ENCODE measurements at places on chromosomes 12 and 14.

- no peak for DNase-seq
Observed at GRCh38 chr12:41186026-41186425, 2.1 kb upstream of the PDZRN4 start.

DNA sequence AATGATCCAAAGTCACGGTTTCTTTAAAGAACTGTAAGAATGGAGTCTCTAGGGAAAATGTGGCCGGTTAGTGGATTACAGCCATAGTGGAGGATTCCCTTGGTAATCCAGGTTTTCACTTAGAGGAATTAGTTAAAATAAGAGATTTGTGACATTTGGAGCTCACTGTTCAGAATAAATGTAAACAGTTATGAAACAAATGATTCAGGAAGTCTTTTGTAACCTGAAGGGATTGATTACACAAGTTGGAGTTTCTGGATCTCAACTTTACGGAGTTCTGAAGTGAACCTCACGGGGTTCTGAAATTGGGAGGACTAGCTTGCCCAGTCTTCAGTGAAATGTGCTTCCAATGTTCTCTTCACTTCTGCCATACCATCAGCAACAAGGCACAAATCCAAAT is 234.4 kb upstream of the FKBP4 start:
- DNase-seq: no peak

DNA sequence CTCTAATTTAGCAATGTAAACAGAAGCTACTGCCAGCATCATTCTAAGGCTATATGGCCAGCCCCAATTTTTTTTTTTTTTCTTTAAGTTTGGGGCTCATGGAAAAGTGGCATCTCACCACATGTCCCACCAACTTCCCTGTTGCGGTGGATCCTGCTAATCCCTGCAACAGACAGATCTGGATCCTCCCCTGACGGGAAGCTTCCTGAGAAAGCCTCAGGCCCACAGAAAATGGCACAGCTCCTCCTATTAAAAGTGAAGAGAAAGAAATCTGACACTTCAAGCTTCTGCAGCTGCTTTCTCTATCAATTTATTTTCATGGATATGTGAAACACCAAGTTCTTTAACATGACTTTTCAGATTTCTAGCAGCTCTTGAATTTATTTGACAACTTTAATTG is 433.8 kb upstream of the DCN start:
- DNase-seq: no peak

DNA sequence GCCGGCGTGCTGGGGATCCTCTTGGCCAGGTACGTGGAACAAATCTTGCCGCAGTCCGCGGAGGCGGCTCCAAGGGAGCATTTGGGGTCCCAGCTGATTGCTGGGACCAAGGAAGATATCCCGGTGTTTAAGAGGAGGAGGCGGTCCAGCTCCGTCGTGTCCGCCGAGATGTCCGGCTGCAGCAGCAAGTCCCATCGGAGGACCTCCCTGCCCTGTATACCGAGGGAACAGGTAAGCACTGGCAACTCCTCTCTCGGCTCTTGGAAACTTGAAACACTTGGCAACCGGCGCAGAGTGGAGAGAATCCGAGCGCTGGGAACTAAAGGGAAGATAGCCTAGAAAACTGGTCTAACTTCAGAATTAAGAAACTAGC is 1.7 kb downstream of the PDE3A start:
- DNase-seq: no peak

DNA sequence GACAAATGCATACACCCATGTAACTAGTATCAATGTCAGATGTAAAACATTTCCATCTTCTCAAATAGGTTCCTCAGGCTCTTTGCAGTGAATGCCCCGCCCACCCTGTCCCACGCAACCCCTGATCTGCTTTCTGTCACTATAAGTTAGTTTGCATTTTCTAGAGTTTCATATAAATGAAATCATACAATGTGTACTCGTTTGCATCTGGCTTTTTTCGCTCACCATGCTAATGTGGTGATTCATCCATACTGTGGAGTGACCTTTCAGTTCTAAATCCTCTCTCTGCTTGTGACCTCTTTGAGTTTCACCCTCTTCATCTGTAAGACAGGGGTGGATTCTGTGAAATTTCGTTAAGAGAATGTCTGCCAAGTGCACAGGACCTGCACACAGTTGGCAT is 30.6 kb upstream of the MSI1 start:
- DNase-seq: no peak

DNA sequence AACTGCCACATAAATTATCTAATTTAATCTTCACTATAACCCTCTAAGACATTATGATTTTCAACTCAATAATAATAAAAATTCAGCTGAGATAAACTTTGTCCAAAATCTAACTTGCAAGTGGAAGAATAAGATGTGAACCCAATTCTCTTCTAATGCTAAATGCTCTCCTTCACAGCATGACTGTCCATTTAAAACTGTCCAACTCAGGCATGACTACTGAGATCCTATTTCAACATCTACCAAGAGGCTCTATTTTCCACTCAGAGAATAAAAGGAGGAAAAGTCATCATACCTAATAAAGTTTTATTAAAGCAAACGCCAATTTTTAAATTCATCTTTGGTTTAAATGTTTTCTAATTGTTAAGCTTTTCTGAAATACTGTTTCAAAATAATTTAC is 183.6 kb downstream of the MED13L start:
- DNase-seq: no peak

DNA sequence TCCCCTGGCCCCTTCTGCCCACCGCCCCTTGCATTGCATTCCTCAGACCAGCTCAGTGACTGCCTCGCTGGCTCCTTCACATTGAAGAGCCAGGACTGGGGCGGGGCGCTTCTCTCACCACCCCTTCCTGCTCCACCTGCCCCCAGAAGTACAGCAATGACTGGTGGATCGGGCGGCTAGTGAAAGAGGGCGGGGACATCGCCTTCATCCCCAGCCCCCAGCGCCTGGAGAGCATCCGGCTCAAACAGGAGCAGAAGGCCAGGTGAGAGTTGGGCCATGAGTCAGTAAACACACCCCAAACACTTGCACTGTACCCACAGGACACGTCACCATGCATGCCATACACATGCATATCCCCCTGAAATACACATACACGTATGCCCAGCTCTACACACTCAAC is 5.8 kb downstream of the CACNB3 start:
- no peak for DNase-seq

DNA sequence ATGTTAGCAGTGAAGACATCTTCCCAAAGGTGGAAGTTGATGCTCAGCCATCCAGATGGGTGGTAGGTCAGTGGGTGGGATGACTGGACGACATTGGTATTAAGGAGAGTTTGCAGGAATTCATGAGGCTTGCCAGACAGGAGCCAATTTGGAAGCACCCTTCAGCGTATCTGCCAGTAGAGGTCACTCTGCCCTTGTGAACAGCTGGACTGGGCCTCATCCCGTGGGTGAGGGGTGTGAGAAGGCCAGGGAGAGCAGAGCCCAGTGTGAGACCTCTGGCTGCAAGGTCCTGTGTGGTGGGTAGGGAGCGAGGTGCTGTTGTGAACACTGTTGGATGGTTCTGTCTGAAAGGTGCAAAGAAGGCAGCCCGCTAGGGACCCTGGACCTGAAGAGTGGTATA is 37.7 kb downstream of the SLC5A8 start:
- no peak for DNase-seq

DNA sequence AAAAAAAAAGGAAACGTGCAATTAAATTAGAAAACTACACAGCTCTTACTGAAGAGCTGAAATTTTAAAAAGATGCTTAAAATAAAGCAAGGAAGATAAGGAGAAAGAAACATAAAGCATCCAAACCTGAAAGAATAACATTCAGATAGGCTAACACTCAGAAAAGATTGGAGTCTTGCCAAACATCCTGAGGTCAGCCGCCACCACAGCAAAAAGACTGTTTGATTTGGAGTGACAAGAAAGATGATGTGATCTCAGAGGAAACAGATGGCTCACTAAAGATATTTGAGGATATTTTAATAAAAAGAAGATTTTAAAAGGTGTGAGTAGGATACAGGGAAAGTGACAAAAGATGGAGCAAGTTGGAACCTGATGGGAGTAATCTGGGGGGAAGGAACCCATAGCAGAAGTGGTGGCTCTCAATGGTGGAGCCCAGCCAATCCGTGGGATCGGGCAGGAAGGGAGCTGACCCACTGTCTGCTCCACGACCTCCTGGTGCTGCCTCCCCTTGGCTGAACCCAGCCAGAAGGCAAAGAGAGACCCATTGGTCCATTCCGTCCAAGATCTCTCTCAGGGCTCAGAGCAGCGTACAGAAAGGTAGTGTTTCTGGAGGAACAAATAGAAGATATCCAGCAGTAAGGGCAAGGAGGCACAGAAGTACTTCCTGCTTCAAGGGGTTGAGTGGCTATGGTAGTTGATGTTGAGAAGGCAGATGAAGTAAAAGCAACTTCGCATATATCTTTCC is 469.6 kb downstream of the RGS6 start:
- DNase-seq: no peak

- DNase-seq: no peak
Observed at GRCh38 chr12:75529316-75529715, 17.9 kb upstream of the KRR1 start.

DNA sequence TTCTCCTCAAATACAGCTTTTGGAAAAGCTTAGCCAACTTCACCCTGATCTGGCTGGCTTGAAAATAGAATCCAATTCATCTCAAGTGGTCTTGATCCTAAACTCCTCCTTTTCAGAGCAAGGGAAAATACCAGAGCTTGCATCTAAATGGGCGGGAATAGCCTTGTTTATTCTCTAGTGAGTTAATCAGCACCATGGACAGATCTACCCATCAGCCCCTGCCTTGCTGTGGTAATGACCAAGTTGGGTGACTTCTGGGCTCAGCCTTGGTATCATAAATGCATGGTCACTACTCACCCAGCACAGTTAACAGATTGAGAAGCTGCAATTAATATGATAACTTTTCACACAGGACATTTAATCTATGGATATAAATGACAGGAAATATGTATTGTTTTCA is 196.6 kb downstream of the GLT1D1 start:
- DNase-seq: no peak

DNA sequence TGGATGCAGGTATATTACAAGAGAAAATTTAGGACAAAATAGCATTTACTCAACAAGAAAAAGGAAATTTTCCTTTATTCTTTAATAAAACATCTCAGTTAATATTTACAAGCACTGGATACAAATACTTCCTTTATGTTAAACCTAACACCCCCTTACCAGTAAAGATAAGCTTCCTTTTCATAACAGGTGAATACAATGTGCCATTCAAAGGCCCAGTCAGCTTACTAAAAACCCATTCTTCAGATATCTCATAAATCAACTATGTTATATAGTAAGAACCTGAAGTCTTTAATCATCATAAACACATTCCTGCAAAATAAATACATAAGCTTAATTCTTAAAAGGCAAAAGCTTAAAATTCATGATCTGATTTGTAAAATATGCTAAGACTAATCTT is 52.6 kb downstream of the LRP6 start:
- DNase-seq: no peak

DNA sequence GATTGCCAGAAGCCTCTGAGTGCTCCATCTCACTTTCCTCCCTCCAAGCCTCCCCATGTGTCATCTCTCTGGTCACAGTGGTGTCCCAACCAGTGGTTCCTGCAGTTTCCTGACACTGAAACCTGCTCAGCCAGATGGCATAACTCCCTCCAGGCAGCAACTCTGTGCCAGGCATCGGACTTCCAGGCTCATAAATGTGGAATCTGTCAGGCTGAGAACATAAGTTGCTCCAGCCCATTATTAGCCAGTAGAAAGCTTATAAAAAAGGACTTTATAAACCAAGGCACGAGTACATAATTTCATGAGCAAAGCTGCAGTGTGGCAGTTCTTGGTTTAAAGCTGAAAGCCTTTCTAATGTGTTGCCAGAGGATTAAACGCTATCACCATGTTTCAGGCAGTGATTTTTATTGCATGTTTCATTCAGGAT is 194.3 kb downstream of the DACT1 start:
- DNase-seq: no peak

DNA sequence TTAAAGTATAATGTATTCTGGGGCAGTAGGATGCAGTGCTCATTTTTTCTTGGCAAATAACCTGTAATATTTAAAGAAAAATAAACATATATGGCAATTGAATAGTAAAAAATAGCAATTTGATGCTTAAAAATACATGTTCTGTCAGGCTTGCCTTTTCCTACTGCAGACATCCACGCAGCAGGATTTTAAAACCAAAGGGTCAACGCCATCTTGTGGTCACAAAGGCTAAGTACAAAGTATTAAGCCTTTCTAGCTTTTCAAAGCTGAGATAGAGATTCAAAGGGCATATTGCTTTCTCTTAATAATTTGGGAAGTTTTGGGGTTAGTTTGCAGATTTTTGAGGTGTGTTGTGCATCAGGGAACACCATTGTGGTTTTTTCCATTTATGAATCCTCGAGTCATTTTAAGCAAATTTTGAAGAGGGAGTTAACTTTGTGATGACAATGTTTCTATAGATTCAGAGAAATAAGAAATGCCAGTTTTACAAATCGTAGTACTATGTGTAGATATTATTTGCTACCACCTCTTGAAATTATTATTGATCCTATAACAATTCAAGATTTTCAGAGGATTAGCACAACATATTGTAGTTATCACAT is 4.7 kb upstream of the CCER1 start:
- no peak for DNase-seq

DNA sequence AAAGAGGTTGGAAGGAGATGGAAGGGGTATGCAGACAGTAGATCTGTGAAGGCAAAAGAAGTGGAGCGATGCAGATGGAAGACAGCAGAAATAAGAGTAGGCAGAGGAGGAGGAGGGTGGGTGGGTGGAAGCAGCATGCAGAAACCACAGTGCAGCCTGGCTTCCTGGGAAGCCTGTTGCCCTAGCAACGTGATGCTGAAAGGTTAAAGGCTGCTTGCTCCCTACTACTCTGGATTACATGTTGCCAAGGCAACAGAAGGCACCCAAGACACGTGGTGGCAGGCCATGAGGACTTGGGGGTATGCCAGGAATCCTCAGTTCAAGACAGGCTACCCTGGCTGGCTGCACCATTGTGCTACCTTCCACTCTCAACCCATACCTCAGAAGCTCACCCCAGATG is 129.6 kb downstream of the GRIN2B start:
- DNase-seq: no peak

- DNase-seq: no peak
Observed at GRCh38 chr12:96197503-96198272, 3.5 kb downstream of the ELK3 start.

DNA sequence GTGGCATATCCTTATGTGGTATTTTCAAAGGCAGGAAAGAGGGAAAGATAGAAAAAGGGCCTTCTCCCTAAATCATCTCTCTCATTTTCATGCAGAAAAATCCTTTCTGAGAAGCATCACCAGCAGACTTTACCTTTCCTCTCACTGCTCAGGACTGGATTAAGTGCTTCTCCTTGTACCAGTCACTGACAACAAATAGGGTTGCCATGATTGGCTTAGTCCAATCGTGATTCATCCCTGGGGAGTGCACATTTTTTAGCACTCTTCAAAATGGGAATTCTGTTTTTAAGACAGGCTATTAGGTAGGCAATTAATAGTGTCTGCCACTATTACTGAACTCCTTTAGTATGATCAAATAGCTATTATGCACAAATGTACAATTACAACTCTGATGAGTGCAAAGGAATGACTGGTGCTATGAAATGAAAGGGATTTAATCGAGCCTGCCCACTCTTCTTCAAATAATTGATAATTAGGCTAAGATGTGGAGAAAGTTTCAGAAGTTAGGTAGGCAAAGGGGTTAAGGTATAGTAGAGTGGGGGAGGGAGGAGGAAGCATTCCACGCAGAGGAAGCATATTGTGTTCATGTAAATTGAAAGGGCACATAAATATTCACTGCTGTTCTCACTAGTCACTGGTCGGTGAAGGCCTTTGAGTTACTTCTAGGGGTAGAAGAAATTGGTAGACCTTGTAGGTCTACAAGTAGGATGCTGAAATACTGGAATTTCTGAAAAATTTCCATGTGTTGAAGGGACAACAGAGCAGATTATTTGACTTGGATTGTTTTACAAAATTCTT is 84.0 kb downstream of the MSRB3 start:
- DNase-seq: no peak

Data from activated naive CD4-positive, alpha-beta T cell treated with anti-CD3 and anti-CD28 coated beads, Interleukin-2, amount 50 U/mL, for 16 hours (primary cell).